ENCODE measurements at places on chromosomes 16 and 17. TPM values are rescaled to one million over a fixed set of nuclear protein-coding genes. Genes with fewer than 3 reads are reported as not detected.

TBC1D3G gene
- total RNA-seq = 0.89 TPM

ARL5C gene
- not detected for total RNA-seq

FAM234A gene
- total RNA-seq = 53.7 TPM

BCL6B gene
- 37.0 TPM for total RNA-seq

DNAH3 gene
- total RNA-seq = under 0.01 TPM

SCNN1B gene
- 0.73 TPM for total RNA-seq

TPSB2 gene
- not detected for total RNA-seq

PRR35 gene
- total RNA-seq = not detected

TVP23C gene
- total RNA-seq = 3.1 TPM

SPN gene
- not detected for total RNA-seq

G6PC1 gene
- not detected for total RNA-seq

HOXB1 gene
- total RNA-seq = not detected

CYBA gene
- 228 TPM for total RNA-seq

SLC6A2 gene
- not detected for total RNA-seq

SMPD3 gene
- total RNA-seq = 0.05 TPM

DHX8 gene
- 35.6 TPM for total RNA-seq

MBTD1 gene
- total RNA-seq = 2.3 TPM

BRICD5 gene
- 1.7 TPM for total RNA-seq

KRTAP2-2 gene
- total RNA-seq = not detected

PPP4C gene
- 147 TPM for total RNA-seq

HEATR9 gene
- not detected for total RNA-seq

KRT13 gene
- not detected for total RNA-seq

FBXO39 gene
- total RNA-seq = not detected

GPR139 gene
- total RNA-seq = not detected

AIPL1 gene
- 0.67 TPM for total RNA-seq

VAT1L gene
- total RNA-seq = 5.1 TPM

RPRML gene
- total RNA-seq = not detected

CCL5 gene
- total RNA-seq = 4.7 TPM

CLEC10A gene
- total RNA-seq = not detected

TBC1D3C gene
- 0.13 TPM for total RNA-seq

NEUROD2 gene
- total RNA-seq = not detected

SCRN2 gene
- total RNA-seq = 25.1 TPM

KRT28 gene
- not detected for total RNA-seq

LRRC37B gene
- 5.8 TPM for total RNA-seq

NOTUM gene
- not detected for total RNA-seq

PRAC2 gene
- not detected for total RNA-seq

WNT3 gene
- total RNA-seq = 0.59 TPM

AP1G1 gene
- 44.6 TPM for total RNA-seq

OSGIN1 gene
- total RNA-seq = 6.6 TPM

FOXK2 gene
- total RNA-seq = 33.9 TPM

KIF1C gene
- total RNA-seq = 90.9 TPM

C1QL1 gene
- 0.93 TPM for total RNA-seq

SCO1 gene
- total RNA-seq = 27.7 TPM

RNF135 gene
- total RNA-seq = 13.8 TPM

AOC2 gene
- 0.20 TPM for total RNA-seq

BAHCC1 gene
- total RNA-seq = 23.0 TPM

ITGB4 gene
- total RNA-seq = 2.5 TPM

CHST6 gene
- 0.44 TPM for total RNA-seq

TMC7 gene
- total RNA-seq = 1.5 TPM

NOL3 gene
- 12.7 TPM for total RNA-seq

Data from mammary microvascular endothelial cell (primary cell).